Left lung (tissue), 14 donors: ENCODE measurements at places on chromosomes 2 and 18.

DNA sequence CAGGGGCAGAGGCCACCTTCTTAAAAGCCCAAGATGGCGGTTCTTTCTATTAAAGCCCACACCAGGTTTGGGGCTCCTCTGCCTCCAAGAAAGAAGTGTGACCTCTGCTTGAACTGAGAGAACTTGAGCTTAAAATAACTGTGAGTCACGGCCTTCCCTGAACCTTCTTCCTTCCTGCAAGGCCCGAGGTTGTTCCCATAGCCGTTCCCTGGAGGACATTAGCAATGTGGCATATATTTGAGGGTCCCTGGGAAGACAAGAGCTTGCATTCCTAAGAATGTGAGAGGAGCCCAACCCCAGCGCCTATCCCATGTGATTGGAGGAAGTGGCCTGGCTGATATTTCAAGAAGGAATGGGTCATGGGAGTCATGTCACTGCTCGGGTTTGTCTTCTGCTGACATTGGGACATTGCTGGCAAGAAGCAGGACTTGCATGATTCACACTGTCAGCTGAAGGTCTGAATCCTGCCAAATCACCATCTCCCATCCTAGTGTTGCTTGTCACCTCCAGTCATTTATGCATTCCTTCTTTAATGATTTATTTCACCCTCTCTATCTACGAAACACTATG lies 168.1 kb downstream of the TRIB2 start:
- DNase-seq, result no peak

DNA sequence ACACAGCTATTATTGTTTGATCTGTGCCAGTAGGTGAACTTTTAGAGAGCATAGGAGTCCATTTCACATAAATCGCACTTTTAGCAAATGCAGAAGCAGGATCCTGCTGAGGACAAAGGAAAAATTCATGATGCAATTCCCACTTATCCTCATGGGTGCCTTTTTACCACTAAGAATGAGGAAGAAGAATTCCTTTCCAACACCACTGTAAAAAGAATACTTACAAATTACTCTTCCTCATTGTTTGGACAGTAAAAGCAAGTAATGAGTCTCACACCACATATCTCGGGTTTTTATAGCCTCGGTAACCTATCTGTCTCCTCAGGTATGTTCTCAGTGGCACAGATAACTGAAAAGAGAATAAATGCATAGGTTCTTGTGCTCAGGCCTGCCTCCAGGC lies 238.5 kb downstream of the MTX2 start:
- DNase-seq, result no peak

- no peak for DNase-seq
Observed at GRCh38 chr2:215188078-215188477, 49.7 kb upstream of the ABCA12 start.

- DNase-seq, result no peak
Observed at GRCh38 chr18:78168526-78168925, 811.1 kb upstream of the SALL3 start.

DNA sequence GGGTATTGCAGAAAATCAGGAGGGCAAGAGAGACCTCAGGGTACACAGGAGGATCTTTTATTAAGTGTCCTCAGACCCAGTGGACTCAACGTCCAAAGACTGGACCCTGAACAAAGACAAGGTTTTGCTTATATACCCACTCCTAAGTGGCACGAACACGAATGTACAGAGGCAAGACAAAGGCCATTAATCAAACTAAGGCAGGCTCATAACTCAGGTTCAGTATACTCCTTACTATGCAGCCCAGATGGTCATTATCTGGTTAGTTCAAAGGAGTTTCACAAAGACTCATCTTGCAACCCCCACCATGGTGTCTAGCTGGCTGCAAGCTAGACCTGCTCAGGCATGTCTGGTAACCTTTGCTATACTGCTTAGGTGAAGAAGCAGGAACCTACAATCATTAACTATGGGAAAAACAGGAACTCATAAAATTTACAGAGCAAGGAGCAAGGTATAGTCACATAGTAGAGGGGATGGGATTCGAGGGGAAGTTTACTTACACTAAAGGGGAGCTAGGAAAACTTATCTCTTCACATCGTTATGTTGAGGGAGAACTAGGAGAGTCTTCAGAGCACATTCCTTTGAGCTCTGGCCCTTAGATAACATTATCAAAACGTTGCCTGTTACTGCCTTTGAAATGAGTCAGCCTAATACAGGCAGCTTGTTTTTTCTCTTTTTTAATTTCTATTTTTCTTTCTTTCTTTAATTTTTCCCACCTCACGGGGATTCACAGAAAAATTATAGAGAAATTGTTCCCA lies 33.9 kb downstream of the SLC4A3 start:
- no peak for DNase-seq

- no peak for DNase-seq
Observed at GRCh38 chr18:47986620-47987387, 56.3 kb upstream of the SMAD2 start.

DNA sequence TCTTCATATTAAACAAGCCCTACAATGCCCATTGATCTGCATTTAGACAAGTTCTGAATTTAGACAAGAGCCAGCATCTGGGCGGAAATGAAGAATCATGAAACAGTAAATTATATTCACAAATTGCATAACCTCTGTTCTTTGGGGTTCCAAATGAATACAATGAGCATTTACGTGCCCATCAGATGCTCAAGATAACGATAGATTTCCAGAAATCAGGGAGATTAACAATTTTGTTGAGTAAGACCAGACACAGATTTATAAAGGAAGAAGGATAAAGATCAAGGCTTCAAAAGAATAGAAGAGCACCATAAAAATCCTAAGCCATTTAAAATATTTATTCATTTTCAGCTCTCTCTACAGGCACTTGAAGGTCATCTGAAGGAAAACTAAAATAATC lies 59.7 kb upstream of the CDH20 start:
- DNase-seq, result no peak

- DNase-seq, result no peak
Observed at GRCh38 chr2:198414976-198415375, 610.6 kb downstream of the PLCL1 start.

DNA sequence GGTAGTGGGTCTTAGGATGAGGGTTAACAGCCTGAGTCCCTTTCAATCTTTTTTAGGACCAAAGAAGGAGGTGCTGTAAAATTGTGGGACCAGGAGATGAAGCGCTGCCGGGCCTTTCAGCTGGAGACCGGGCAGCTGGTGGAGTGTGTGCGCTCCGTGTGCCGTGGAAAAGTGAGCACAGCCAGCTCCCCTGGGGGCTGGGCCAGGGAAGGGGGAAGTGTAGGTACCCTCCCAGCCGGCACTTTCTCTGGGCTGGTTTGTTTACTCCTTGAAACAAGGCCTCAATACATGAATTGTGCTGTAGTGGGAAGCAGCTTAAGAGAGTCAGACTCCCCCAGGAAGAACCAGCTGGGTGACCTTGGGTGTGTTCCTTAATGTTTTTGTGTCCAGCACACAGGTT lies 90.1 kb downstream of the RTN4 start:
- no peak for DNase-seq

DNA sequence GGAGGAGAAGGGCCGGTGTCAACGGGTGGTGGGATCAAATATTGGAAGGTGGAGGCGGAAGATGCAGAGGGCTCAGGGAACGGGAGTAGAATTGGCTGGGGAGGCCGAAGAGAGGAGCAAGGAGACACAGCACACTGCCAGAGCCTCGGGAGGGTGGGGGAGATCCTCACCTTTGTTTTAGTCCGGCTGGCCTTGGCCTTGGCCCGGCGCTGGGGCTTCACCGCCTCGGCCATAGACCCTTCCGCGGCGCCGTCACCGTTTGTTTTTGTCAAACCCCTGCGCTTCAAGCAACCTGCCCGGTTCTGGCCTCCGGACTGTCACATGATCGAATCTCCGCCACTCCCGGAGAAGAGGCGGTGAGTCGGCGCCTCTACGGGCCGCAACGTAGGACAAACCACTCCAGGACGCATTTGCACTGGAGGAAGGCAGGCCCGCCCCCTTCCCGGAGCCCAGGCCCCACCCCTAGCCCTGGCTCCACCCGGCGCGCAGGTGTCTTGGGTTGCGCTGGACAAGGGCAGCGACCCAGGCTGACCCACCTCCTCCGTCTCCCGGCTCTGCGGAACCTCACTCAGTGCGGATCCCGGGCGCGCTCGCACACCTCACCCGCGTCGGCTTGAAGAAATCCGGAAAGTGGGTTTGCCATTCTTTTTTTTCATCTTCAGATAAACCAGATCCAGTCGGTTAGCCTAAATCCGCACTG lies at the start of gene EPG5:
Gene EPG5 (minus strand): TSS at position 323 of the 700 bp plus-strand sequence. CDS start 90 bp downstream, at position 233.
- peak; percentile 98 for DNase-seq

- no peak for DNase-seq
Observed at GRCh38 chr18:10247021-10247741, 207.3 kb upstream of the APCDD1 start.

DNA sequence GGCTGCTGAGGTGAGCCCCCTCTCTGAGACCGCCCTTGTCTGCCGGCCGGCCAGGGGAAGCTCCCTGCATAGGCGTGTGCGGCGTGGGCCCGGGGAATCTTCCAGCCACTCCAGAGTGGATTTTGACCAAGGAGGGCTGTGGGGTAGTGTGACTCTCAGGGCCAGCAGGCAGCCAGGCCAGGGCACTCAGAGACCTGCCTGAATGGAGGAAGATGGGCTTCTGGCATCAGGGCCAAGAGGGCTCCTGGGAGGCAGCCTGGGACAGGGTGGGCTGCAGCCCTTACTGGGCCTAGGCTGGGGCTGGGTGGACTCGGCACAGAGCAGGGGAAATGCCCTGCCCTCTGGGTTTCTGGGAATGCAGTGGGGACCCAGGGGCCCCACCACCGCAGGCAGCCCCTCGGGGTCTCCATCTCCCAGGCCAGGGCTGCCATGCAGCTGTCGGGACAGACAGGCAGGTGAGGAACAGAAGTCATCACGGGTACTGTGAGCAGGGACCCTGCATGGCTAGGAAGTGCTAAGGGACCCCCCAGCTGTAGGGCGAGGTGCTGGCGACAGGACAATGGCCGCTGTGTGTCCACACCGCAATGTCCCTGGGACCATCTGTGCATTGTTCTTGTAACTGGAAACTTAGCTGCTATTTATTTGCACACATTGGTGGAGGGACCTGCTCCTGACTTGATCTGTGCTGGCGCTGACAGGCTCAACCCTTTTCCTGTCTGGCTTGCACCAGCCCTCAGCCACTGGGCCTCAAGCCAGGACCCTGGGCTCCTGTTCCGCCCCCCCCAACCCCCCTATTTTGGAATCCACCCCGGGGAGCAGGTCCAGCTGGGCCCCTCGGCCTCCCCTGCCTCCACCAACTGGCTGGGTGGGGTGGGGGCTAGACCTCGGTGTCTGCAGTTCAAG lies 4.1 kb downstream of the PDCD1 start:
- DNase-seq, result peak; percentile 46

- no peak for DNase-seq
Observed at GRCh38 chr2:47221039-47221438, 65.9 kb upstream of the STPG4 start.

- peak; percentile 89 for DNase-seq
Observed at GRCh38 chr2:233059797-233060500, at the start of gene INPP5D. TSS of gene INPP5D (plus strand) at chr2:233060342. CDS start at chr2:233060479, 137 bp downstream.

DNA sequence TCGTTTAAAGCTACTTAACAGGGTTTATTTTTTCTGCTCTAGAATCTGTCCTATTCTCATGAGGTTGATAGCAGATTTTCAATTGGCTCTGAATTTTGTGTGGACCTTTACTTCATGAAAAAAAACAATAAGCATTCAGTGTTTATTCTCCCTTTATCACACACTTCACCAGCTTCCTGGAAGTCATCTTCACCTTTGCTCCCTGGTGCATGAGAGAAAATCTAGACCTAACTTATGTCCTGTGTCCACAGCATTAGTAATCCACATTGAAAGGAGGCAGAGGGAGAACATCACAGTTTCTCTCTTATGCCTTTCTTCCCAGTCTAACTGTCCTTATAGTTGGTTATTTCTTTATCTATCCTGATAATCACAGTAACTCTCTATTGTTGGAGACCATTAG lies 316.1 kb downstream of the PTH2R start:
- no peak for DNase-seq

DNA sequence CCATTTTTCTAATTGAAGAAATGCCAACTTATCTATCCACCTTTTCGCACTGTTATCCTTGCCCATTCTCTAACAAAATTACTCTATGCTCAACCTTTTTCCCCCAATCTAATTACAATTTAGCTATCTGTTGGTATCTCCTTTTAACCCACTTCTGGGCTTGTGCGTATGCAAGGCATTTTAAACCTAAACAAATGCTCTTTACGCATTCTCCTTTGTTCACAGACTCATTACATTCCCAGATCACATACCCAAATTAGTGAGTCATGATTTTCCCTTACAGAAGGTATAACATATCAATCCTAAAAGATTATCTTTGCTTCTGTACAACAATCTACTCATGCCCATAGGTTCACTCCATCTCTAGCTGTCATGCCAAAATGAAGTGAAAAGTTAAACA lies 71.7 kb upstream of the LYPD1 start:
- DNase-seq, result no peak
